ENCODE measurements at places on chromosomes 7 and 10.

DNA sequence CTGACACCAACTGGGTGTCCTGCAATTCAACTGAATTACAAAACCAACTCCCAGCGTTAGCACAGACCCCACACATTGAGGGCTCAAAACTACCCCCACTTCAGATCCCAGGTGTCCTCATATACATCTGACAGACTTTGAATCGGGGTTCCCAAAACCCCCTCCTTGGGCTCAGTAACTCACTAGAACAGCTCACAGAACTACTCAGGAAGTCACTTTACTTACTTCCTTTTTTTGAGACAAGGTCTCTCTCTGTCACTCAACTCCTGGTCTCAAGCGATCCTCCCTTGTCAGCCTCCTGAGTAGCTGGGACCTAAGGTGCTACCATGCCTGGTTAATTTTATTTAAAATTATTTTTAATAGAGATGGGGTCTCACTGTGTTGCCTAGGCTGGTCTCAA, 456.0 kb downstream of the SDK1 start:
- DNase-seq = no peak

DNA sequence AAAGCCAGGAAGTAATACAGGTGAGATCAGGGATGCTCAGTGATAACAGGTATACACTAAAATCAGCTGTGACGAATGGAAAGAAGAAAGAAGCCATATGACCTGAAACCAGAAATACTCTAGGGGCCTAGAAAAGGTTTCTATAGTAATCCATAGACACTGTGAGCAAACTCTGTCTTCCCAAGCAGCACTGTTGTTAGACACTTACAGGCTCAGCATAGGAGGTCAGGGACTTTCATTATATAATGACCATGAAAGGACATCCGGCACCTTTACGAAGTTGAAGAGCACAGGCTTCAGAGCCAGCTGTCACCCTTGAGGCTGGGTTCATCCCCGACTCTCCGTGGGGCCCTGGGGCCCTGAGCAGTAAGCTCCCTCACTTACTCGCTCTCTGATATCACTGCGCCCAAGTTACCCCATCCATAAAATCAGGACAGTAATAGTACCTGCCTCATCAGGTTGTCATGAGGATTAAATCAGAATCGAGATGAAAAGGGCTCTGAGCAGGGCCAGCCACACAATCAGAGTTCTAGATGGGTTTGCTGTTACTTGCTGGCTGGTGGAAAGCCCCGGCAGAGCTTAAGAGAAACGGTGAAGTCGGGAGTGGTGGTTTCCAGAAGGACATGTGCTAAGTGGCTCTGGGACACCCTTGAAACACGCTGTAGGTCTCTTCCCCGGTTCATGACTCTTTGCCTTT, 79.5 kb downstream of the ITIH5 start:
- no peak for DNase-seq

DNA sequence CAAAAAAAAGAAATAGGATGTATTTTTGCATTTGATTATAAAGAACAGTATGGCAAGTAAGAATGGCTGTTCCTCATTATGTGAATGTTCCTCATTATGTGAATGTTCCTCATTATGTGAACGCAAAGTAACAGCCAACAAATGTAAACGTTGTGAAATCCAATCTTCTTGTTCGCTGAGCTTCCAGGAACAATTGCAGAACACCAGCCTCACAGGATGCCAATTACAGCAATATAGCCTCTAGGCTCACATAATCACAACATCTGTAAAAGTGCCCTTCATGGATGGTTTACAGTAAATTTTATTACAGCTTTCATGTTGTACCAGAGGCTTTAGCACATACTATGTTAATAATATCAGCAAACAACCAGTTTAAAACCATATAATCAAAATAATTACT, 71.6 kb downstream of the THSD7A start:
- DNase-seq = no peak

- no peak for DNase-seq
Measured at GRCh38 chr7:136446751-136447150, 421.7 kb upstream of the CHRM2 start.

- no peak for DNase-seq
Measured at GRCh38 chr7:36287371-36288241, 102.1 kb upstream of the ANLN start.

GRCh38 chr10:104288355-104288754, 19.4 kb downstream of the GSTO2 start:
- no peak for DNase-seq

GRCh38 chr10:48626986-48627731, 22.3 kb upstream of the ARHGAP22 start:
- no peak for DNase-seq

- peak; percentile 38 for DNase-seq
Measured at GRCh38 chr10:109773288-109774120, 149.8 kb downstream of the XPNPEP1 start.

DNA sequence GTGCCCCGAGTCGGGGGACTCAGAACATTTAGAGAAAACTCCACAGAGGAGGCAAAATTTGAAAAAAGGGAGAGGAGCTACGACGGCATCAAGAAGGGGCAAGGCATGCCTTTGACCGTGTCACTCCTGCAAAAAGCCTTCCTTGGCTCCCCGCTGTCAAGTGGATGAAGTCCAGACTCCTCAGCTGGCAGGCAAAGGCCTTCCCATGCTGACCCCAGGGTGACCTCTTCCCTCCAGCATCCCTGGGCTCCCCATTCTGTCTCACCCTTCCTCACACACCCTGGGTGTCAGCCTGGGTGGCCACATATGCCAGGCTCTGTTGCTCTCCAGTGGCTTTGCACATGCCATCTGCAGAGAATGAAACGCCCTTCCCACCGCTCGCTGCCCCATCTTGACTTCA, 88.4 kb upstream of the ZMIZ1 start:
- DNase-seq = no peak

GRCh38 chr7:121109145-121109544, 120.6 kb downstream of the CPED1 start:
- DNase-seq = no peak

DNA sequence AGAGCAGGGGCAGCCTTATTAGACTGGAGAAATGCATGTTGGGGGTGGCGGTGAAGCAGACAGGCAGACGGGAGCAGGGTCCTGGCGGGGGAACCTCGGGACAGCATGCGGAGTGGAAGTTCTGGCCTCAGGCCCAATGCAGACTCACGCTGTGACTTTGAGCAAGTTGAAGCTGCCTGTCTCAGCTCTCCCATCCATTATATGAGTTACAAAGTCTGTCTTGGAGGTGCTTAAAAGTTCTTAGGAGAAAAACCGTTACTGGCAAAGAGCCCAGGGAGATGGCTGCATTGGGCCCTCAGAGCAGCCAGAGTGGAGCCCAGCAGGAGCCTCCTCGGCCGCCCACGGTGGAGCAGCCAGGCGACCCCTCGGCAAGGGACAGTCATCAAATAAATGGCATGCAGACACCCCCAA, 509.5 kb downstream of the PLXNA4 start:
- DNase-seq = peak; percentile 39

DNA sequence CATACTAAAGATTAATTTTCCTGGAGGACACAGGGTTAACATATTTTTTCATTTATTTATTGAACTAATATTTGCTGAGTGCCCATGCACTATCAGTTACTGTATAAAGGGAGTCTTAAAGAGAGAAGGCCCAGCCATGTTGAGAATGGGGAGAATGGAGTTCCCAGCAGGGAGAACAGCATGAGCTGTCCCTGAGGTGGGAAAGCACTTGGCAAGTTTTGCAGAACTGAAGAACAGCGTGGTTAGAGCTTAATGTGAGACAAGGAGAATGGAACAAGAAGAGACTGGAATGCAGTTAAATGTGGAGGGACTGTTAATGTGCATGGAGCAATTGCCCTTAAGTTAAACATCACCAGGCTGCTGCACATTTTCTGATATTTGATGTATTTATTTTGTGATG, 435.4 kb downstream of the SUGCT start:
- DNase-seq = peak; percentile 59

GRCh38 chr7:127665922-127666321, 13.9 kb downstream of the SND1 start:
- no peak for DNase-seq

DNA sequence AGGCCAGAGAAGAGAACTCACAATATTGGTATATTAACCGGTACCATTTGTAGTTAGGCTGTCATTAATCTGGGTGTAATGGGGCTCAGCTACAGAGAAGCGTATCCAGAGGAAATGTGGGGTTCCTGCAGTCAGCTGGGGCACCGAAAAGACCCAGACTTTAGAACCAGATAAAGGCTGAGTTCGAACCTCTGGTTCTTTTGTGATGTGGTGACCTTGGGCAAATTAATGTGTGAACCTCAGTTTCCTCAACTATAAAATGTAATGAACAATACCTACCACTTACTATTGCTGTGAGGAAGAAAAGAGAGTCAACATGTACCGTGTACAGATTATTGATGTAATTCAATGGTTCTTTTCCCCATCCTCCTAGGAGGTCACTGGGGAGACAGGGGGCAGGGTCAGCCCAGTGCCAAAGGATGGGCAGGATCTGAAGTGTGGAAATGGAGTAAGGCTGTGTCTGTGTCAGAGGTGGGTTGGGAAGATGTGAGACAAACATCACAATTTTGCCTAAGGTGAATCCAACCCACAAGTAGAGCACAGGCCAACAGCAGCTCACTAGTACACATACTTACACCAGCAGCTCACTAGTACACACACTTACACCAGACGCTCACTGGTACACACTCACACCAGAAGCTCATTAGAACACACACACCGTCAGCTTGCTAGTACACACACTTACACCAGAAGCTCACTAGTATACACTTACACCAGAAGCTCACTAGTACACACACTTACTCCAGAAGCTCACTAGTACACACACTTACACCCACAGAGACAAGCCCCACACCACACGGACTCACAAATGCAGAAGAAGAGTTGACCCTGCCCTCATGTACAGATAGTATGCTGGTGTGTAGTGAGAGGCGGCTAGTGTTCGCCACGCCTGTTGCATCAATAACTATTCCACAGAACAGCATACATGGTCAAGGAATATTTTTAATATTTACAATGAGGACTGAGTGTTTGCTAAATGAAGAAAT, 28.0 kb downstream of the PRSS2 start:
- DNase-seq = no peak

DNA sequence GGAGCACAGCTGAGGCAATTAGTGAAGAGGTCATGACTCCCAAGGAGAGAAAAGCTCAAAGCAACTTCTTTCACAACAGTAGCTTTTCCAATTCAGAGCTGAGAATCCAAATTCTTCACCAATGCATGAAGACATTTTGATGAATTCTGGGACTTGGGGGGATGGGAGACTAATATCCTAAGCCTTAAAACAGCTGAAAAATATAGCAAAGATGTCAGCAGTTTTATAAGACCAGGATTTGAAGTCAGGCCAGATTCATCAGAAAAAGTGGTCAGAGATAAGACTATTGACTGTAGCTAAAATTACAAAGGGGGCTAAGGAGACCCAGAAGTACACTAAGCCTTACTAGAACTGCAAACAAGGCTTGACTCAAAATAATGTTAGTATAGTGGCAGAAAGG, 51.6 kb downstream of the GPR141 start:
- no peak for DNase-seq

DNA sequence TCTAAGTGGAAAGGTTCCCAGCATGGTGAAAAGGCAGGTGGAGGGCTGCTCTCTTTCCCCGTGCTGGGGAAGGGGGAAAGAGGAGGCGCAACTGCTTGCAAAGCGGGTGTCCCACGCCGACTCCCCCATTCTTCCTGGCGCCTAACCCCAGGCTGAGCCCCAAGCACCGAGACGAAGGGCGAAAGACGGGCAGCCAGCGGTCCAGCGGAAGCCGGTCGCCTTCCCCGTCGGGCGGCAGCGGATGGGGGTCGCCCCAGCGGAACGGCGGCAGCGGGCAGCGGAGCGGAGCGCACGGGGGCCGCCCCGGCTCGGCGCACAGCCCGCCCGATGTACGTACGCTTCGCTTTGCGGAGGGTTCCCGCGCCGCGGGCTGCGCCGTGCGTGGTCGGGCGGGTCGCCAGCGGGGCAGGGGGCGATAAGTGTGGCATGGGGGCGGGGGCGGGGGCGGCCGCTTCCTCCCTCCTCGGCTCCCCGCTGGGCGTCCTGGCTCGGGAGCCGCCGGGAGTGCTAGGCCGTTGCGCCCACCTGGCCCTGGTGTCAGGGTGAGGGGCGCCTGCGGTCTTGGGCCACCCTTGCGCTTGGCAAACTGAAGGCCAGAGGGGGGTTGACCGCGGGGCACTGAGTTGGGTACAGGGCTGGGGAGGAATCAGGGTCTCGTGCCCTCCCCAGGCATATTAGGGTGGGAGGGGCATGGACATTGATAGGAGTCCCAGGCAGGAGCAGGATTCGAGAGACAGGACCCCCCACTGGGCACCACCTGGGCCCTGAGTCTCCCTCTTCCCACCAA, 35.2 kb upstream of the HSPB1 start:
- no peak for DNase-seq

GRCh38 chr7:151018421-151019129, 5.7 kb downstream of the ATG9B start:
- DNase-seq = no peak

DNA sequence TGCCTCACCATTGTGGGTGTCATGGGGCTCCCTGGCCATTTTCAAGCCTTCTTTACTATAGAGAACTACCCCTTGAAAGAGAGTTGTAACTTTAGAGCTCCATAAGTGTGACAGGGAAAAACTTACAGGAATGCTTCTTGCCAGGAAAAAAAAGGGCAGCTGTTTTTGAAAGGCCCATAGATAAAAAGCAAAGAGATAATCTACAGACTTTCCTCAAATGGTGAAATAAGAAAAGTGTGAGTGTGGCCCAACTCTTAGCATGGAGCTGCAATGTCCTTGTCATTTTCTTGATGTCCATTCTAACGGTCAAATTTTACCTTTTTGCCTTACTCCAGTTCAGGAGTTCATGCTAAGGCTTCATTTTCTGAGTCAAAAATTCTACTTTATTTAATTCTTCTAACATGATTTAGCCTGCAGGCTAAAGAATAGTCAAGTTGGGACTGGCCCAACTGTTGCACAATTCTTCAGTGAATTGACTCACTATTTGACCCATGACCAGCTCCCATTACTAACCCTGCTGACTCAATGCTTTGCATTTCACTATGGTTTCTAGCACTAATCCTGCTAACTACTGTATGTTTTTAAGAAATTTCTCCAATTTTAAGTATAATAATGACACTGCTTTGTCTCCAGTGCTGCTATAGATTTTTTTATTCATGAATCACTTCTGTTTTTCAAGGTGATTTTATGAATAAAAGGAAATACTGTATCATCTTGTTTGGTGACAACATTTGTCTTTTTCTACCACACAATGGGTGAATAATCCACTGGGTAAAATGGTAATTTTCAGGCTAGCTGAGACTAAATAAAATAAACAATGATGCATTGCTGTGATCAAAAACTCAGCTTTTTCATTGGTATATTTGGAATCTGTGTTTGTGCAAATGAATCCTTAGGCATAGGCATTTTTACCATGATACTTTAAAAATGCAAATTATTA, 41.4 kb upstream of the SGCE start:
- peak; percentile 92 for DNase-seq

DNA sequence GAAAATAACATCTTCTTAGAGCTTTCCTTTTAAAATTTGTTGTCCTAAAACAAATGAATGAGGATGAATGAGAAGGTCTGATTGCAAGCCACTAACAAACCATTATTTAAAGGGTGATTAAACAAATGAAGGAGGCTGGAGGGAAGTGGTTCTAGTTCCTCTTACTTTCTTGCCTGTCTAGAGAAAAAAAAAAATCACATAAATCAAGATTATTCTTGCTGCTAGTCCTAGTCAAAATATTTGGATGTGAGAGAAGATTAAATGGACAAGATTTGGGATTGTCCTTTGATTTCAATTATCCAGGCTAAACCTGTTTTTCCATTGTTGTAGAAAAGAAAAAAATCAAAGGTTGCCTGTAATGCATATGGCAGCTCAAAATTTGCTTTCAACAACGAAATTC, 3.3 kb downstream of the SKAP2 start:
- no peak for DNase-seq

- no peak for DNase-seq
Measured at GRCh38 chr7:55172161-55172560, 153.3 kb downstream of the EGFR start.

GRCh38 chr7:41063116-41063515, 639.8 kb downstream of the INHBA start:
- no peak for DNase-seq

Measured in AG10803 (cell line).